ENCODE measurements at places on chromosomes 11 and 22. TPM values are rescaled to one million over a fixed set of nuclear protein-coding genes. Genes with fewer than 3 reads are reported as not detected.

DNA sequence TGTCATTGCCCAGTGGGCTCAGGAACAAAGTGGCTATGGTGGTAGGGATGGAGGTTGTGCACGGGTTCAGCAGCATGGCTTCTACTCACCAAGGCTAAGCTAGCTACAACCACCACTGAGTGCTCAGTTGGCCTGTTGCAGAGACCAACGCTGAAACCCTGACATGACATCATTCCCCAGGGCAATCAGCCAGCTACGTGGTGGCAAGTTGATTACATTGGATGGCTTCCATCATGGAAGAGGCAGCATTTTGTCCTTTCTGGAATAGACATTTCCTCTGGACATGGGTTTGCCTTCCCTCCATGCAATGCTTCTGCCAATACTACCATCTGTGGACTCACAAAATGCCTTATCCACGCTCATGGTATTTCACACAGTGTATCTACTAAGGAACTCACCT lies 634.3 kb downstream of the OPCML start:
- H3K36me3 ChIP-seq, result no peaks in the 10 kb centered on the region
- no peak overlapping the region for H3K27ac ChIP-seq
- H3K4me1 ChIP-seq, result no peaks in the 10 kb centered on the region
- no peak for DNase-seq

Gene EMID1
- 0.26 TPM for total RNA-seq

DNA sequence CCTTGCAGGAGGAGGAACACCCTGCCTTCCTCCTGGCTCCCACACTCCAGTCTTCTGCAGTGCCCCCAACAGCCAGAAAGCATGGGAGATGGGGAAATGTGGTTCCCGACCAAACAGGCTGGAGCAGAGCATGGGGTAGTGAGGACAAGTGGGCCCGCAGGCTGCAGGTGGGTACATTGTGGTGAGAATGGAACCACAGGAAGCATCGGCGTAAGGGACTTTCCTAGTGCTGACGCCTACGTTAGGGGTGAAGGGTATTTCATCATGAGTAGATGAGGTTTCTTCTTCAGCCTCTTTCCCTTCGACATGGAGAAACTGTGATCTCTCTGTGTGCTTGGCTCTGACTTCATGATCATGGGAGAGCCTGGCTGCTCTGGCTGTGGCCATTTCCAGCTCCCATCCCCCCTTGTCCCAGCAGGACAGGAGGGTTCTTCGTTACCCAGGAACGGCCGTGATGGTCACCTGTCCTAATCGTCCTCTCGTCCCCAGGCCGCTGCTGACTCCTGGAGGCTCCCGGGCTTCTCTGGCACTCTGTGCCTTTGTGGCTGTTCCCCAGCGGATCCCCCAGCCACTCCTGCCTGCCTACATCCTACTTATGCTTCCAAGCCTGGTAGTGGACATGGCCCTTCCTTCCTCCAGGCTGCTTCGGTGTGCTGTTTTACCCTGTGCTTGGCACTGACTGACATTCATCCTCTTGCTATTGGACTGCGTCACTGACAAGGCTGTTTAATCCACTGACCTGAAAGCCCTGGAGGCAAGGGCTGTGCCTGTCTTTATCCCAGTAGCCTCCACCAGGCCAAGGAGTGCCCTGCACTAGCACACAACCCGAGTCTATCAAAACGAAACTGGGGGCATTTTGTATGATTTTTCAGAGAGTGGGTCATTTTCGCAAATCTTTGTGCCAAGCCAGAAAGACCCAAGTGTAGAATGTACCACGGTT lies 65.2 kb upstream of the CECR2 start:
- DNase-seq, result no peak
- no peak overlapping the region for H3K27ac ChIP-seq
- no peaks in the 10 kb centered on the region for H3K27me3 ChIP-seq
- no peak overlapping the region for H3K4me3 ChIP-seq
- no peaks in the 10 kb centered on the region for H3K36me3 ChIP-seq

Gene THRSP
- total RNA-seq, result not detected

GRCh38 chr11:27055065-27055682 lies 14.6 kb downstream of the BBOX1 start:
- no peak overlapping the region for H3K4me3 ChIP-seq
- DNase-seq, result no peak
- H3K27ac ChIP-seq, result no peak overlapping the region
- H3K36me3 ChIP-seq, result no peaks in the 10 kb centered on the region

Gene RGL4
- total RNA-seq, result 103 TPM

DNA sequence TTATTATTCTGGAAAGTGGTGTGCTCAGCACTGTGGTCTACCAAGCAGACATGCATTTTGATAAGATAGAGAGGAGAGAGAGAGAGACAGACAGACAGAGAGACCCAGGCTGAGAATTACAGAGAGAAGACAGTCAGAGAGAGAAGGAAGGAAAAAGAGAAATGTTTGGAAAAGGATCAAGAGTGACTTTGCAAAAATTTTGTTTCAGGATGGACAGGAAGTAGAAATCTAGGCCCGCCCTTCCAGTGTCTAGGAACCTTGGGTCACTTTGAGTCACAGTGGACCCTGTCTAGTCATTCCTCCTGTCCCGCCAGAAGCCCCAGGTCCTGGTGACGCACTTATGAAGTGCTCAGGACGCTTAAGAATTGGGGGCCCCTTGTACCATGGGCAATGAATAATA lies 166.7 kb downstream of the ST3GAL4 start:
- H3K4me1 ChIP-seq, result no peaks in the 10 kb centered on the region
- H3K36me3 ChIP-seq, result no peaks in the 10 kb centered on the region
- H3K27ac ChIP-seq, result no peak overlapping the region

- peaks cover 3% of the 10 kb centered on the region for H3K4me1 ChIP-seq
- no peak overlapping the region for H3K4me3 ChIP-seq
- H3K27me3 ChIP-seq, result no peaks in the 10 kb centered on the region
- H3K36me3 ChIP-seq, result no peaks in the 10 kb centered on the region
- DNase-seq, result no peak
Measured at GRCh38 chr11:78802058-78802761, 227.5 kb upstream of the NARS2 start.

DNA sequence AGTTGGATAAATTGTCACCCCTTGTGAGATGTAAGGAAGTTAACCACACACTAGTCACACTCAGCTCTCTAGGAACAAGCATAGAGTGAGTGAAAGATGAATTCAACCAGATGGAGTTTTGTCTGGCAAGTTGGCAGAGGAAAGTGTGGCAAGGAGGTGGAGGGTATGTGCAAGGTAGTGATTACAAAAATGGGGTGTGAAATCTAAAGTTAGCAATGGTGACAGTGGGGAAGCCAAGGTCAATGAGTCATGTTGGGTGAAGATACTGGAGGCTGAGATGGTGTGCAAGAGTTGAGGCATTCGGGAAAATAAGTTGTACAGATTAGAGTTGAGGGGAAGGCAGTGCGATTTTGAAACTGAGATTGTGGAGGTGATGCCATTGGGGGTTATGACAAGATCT lies 33.7 kb downstream of the MRGPRX2 start:
- H3K4me1 ChIP-seq, result no peaks in the 10 kb centered on the region
- no peak overlapping the region for H3K4me3 ChIP-seq
- no peaks in the 10 kb centered on the region for H3K27me3 ChIP-seq
- no peak overlapping the region for H3K27ac ChIP-seq

GRCh38 chr11:70322666-70323065 lies 52.2 kb downstream of the PPFIA1 start:
- no peak overlapping the region for H3K4me3 ChIP-seq
- no peak overlapping the region for H3K27ac ChIP-seq
- no peak for DNase-seq

Gene OR51B5
- total RNA-seq, result not detected

DNA sequence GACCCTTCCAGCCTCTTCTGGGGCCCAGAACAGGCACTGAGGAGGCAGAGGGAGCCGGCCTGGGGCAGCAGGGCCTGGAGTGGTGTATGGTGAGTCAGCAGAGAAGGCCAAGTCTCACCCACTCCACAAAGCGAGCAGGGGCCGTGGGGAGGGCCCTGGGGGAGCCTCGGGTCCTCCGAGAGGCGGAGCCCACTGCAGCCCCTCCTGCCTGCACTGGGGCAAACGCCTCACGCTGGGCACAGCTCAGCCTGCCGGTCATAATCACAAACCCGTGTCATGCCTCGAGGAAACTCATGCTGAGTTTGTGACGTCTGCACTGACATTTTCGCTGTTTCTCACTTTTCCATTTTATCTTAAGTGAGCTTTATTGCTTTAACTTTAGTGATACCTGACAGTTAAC lies 38.4 kb downstream of the TOLLIP start:
- H3K4me3 ChIP-seq, result no peak overlapping the region
- no peaks in the 10 kb centered on the region for H3K4me1 ChIP-seq
- no peaks in the 10 kb centered on the region for H3K36me3 ChIP-seq
- DNase-seq, result no peak

GRCh38 chr11:123176785-123177184 lies 18.3 kb downstream of the CLMP start:
- H3K4me3 ChIP-seq, result no peak overlapping the region
- no peaks in the 10 kb centered on the region for H3K27me3 ChIP-seq
- no peak overlapping the region for H3K27ac ChIP-seq

GRCh38 chr11:47216121-47216798 lies 1.5 kb downstream of the DDB2 start:
- H3K36me3 ChIP-seq, result no peaks in the 10 kb centered on the region
- H3K27me3 ChIP-seq, result no peaks in the 10 kb centered on the region
- H3K4me3 ChIP-seq, result peak overlapping the region; percentile 79
- H3K4me1 ChIP-seq, result peaks cover 31% of the 10 kb centered on the region
- H3K27ac ChIP-seq, result peak overlapping the region; percentile 71

- no peak for DNase-seq
- H3K4me1 ChIP-seq, result no peaks in the 10 kb centered on the region
- H3K4me3 ChIP-seq, result no peak overlapping the region
- no peaks in the 10 kb centered on the region for H3K27me3 ChIP-seq
- H3K27ac ChIP-seq, result no peak overlapping the region
- H3K36me3 ChIP-seq, result no peaks in the 10 kb centered on the region
Measured at GRCh38 chr22:42905217-42905616, 48.1 kb upstream of the ARFGAP3 start.

- no peaks in the 10 kb centered on the region for H3K27me3 ChIP-seq
- no peak for DNase-seq
- H3K4me1 ChIP-seq, result no peaks in the 10 kb centered on the region
- H3K36me3 ChIP-seq, result no peaks in the 10 kb centered on the region
Measured at GRCh38 chr11:79925570-79925969, 484.7 kb upstream of the TENM4 start.

Gene KCNC1
- not detected for total RNA-seq

DNA sequence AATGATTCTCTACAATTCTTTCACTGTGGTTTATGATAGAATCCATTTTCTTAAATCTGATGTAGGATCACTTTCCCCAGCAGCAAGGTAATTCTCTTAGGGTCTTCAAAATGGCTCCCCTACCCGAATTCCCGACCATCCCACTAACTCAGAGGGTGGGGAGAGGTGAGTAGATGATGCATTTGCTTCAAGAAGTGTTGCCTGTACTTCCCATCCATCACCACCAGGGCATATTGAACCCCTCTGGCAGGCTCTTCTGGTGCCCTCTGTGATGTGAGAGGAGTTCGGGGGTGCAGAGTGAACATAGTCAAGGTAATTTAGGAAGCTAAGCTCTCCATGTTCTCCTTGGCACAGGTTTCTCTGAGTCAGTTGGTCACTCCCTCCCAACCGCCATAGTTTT lies 52.3 kb downstream of the ZNRF3 start:
- H3K4me3 ChIP-seq, result no peak overlapping the region
- peaks cover 6% of the 10 kb centered on the region for H3K27me3 ChIP-seq
- DNase-seq, result peak; percentile 66
- H3K4me1 ChIP-seq, result peaks cover 16% of the 10 kb centered on the region

DNA sequence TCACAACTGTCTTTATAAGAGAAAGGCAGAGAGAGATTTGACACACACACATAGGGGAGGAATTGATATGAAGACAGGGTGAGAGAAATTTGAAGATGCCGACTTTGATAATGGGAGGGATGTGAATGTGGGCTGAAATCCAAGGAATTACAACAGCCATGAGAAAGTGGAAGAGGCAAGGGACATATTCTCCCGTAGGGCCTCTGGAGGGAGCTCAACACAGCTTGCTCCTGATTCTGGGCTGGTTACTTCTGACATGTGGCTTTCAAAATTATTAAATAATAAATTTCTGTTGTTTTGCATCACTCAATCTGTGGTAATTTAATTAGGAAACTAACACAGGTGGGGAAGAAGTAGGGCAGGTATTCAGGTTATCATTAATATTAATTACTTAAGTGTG lies 282.9 kb downstream of the LUZP2 start:
- no peak overlapping the region for H3K27ac ChIP-seq
- no peak for DNase-seq
- H3K4me3 ChIP-seq, result no peak overlapping the region
- H3K4me1 ChIP-seq, result no peaks in the 10 kb centered on the region
- no peaks in the 10 kb centered on the region for H3K36me3 ChIP-seq
- H3K27me3 ChIP-seq, result no peaks in the 10 kb centered on the region

- no peak for DNase-seq
- no peaks in the 10 kb centered on the region for H3K27me3 ChIP-seq
- no peaks in the 10 kb centered on the region for H3K36me3 ChIP-seq
- peaks cover 23% of the 10 kb centered on the region for H3K4me1 ChIP-seq
- no peak overlapping the region for H3K4me3 ChIP-seq
Measured at GRCh38 chr22:26646158-26646557, 11.2 kb upstream of the MIAT start.

Gene OR10A6
- total RNA-seq, result not detected

- peak; percentile 81 for DNase-seq
- H3K36me3 ChIP-seq, result no peaks in the 10 kb centered on the region
- H3K27me3 ChIP-seq, result no peaks in the 10 kb centered on the region
- no peak overlapping the region for H3K4me3 ChIP-seq
- H3K4me1 ChIP-seq, result peaks cover 12% of the 10 kb centered on the region
- H3K27ac ChIP-seq, result no peak overlapping the region
Measured at GRCh38 chr11:60634126-60634525, 65.3 kb upstream of the MS4A8 start.

DNA sequence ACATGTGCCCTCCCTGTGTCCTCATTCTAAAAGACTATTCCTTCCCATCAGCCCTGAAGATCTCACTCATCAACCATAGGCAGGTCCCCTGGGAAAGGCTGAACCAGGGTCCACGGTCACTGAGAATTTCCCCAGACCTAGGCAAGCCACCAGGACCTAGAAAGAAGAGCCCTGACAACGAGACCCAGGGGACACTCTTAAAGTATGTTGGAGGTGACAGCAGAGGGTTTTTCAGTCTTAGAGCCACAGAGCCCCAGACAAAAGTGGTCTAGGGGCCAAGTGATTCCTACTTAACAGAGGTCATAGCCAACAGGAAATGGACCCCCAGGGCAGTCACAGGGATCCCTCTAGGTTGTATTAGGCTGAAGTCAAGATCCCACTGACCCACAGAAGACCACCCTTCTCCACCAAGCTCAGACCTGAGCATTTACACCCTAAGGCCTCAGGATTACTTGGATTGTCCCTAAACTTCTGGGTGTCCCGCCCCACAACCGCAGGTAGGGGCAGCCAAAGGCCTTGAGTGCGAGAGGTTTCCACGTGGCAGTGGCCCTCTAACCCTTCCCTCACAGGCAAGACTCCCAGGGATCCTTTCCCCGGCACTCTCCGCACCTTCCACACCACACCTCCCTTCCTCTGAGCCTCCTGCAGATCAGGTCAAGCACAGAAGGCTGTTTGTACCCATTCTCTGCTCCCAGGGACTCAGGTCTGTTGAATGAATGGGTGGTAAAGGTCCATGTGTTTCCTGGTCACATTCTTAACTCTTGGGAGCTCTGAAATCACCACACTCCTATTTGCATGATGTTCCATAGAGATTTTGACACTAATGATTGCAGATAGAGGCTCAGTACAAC lies 12.3 kb downstream of the POU2AF1 start:
- peaks cover 98% of the 10 kb centered on the region for H3K4me1 ChIP-seq
- no peaks in the 10 kb centered on the region for H3K27me3 ChIP-seq
- DNase-seq, result peak; percentile 64
- peak overlapping the region; percentile 7 for H3K27ac ChIP-seq
